Cerebellar cortex (tissue), 1 donor: ENCODE measurements at places on chromosomes 1 and 21.

DNA sequence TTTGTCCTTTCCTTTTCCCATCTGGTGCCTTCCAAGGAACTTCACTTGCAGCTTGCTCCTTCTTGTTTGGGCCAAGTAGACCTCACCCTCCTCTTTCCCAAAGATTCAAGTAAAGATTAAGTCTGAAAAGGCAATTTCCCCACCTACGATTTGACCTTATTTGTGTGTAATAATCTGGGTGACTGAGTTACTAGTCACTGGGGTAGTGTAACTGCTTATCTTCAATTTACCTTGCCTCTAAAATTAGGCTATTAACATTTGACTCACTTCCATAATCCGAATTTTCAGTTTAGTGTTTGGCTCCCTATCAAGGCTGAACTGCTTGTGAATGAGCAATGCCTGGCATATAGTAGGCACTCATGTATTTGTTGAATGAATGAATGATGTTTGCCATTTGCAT, 59.6 kb downstream of the PLA2G4A start:
- no peak for DNase-seq

- DNase-seq = no peak
Observed at GRCh38 chr1:168887381-168887780, 158.4 kb upstream of the DPT start.

GRCh38 chr1:219446288-219446687, 166.6 kb downstream of the ZC3H11B start:
- no peak for DNase-seq

DNA sequence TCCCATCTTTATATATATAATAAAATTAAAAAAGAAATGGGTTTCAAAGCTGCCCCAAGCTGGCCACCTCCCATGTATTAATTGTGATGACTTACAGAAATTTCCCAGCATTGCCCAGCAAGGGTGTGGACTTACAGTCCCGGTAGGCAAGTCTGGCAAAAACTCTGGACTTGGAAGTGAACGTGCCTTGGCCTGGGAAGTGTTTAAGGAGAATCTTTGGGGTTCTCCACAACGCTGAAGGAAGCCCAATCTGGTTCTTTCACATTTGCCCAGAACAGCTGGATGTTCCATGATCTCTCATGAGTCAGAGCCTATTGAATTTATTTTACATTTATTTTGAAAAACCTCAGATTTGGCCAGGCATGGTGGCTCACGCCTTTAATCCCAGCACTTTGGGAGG, 98.4 kb upstream of the SLC45A1 start:
- DNase-seq = no peak

DNA sequence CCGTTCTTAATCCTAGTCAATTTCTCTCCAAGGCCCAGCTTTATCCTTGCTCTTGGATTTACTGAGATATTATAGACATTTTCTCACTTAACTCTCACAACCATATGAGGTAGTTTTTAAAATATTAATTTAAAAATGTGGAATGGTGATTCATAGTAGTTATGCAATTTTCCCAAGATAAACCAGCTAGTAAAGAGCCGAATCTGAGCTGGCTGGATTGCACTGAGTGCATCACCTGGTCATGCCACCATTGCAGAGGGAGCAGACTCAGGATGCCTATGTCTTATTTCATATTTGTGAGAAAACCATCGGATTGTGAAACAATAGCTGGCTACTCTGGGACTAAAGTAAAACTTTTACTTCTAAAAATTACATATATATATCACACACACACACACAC, 494.0 kb downstream of the KCNT2 start:
- DNase-seq = no peak

DNA sequence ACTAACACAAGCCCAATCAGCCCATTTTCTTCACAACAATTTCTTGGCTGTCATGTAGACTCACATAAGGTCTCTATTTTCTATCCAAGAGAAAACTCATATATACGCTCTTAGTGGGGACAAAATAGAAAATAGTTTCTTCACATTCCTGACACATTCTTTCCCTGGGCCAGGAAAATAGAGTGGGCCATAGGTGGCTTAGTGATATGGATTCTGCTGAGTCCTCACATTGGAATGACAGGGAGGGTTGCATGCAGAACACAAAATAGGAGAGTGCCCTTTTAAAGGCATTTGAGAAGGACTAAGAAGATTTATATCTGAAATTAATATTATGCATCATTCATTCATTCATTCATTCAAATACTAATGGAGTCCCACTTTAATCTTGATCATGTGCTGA, 207.7 kb downstream of the LYPLAL1 start:
- DNase-seq = no peak

DNA sequence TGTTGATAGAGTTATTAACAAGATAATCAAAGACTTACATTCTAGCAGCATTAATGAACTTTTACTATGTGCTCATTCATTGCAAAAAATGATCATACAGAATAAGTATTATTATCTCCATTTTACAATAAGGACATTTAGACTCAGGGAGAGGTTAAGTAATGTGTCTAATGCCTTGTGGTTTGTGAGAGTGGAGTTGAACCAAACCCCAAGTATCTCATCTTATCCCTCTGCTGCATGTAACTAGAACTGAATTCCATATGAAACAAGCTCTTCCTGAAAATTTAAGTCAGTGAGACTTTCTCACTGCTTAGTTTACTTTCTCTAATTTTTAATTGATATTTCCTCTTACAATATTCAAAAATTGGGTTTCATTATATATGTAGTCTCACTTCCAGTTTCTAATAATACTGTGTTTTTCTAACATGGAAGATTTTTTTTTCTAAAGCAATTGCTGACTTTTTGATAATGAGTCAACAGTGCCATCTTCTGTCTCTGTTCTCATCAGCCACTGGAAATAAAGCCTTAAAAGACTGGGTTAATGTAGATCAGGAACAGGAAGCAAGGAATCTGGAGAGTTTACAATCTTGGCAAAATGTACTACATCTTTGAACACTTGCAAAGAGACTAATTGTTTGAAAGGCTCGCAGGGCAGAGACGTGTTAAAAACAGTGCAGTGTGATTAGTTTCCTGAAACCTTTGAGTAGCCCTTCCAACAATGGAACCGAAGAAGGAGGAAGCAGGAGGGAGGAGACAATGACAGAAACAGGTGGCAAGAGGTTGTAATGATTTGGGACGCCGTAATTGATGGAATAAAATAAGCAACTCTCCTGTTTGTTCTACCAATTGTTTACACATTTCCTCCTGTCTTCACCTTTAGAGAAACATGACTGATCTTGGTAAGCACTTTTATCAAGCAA, 567.6 kb downstream of the MRPL39 start:
- DNase-seq = peak; percentile 11

DNA sequence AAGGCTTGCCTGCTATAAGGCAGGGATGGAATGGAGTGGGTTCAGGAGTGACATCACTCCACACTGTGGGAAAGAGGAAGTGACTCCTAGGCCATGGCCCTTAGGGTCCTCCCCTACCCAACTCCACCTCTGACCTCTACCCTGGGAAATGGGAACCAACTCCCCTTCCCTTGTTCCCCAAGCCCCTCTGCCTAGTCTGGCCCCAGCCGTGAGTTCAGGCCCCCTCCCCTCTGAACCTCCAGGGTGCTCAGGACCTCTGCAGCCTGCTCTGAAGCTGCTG, 3.8 kb upstream of the GUCA2A start:
- DNase-seq = no peak

GRCh38 chr1:100360790-100361510, 8.6 kb downstream of the CDC14A start:
- DNase-seq = no peak

DNA sequence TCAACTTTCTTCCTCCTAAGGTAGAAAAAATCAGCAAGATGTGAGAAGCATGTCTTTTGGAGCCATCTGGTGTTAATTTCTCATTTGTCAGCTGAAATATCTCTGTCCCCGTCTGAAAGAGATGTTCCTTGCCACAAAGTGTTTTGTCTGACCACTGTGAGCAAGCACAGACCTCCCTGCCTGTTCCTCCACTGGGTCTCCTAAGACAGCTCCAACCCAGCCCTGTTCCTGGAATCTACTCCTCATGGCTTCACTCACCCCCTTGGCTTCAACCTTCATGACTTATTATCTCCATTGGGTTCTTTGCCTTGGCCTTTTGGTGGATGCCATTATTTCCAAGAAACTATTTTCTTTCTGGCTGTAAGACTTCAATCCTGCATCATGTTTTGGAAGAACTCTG, 65.7 kb upstream of the CACHD1 start:
- DNase-seq = no peak

- DNase-seq = no peak
Observed at GRCh38 chr21:31299291-31300147, 44.5 kb downstream of the TIAM1 start.

DNA sequence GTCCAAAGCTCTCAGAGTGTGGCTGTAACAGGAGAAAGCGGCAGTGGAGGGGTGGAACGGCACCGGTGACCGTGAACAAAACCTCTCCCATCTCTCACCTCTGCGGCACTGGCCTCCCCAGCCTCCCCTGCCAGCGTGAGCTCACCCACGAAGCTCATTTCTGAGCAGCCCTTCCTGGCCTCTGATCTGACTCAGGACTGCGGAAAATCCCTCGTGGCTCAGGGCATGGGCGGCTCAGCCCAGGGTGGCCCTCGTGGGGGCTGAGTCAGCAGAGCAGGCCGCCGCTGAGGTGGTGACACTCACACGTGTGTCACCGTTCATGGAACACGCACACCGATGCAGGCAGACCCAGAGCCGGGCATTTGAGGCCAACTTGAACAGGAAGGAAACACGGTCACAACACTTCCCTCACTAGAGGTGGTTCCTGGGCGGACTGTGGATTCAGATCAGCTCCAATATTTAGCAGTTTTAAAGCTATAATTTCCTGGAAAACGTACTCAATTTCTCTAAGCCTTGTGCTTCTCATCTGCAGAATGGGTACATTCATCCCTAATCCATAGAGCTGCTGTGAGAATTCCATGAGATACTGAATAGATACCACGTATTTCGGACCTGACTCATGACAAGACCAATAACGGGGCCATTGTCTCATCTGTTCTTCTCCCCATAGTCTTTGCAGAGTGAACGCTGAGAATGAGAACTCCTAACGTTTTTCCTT, 115.0 kb upstream of the TMPRSS2 start:
- no peak for DNase-seq

DNA sequence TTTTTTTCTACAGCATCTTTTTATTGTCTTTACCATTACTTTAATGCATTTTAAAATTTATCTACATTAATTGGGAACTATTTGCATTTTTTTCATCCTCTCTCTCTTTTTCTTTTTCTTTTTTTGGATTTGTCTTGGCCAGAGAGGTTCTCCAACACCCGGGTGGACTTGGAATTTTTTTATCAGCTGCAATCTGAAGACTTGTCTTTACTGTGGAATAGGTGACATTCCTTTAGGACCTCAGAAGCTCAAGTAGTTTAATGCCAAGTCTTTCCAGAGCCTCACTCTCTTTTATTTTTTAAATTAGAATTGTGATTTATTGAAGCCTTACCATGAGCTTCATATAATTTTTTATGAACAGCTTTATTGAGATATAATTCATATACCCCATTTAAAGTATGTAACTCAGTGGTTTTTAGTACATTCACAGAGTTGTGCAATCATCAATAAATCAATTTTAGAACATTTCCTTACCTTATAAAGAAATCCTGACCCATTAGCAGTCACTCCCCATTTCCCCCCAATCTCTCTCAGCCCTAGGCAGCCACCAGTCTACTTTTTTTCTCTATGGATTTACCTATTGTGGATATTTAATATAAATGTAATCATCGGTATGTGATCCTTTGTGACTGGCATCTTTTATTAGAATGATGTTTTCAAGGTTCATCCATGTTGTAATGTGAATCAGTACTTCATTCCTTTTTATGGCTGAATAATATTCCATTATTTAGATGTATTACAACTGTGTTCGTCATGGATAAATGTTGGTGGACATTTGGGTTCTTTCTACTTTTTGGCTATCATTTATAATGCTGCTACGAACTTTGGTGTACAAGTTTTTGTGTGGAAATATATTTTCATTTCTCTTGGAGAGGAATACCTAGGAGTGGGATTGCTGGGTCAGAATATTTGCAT, 6.2 kb downstream of the TUFT1 start:
- no peak for DNase-seq

DNA sequence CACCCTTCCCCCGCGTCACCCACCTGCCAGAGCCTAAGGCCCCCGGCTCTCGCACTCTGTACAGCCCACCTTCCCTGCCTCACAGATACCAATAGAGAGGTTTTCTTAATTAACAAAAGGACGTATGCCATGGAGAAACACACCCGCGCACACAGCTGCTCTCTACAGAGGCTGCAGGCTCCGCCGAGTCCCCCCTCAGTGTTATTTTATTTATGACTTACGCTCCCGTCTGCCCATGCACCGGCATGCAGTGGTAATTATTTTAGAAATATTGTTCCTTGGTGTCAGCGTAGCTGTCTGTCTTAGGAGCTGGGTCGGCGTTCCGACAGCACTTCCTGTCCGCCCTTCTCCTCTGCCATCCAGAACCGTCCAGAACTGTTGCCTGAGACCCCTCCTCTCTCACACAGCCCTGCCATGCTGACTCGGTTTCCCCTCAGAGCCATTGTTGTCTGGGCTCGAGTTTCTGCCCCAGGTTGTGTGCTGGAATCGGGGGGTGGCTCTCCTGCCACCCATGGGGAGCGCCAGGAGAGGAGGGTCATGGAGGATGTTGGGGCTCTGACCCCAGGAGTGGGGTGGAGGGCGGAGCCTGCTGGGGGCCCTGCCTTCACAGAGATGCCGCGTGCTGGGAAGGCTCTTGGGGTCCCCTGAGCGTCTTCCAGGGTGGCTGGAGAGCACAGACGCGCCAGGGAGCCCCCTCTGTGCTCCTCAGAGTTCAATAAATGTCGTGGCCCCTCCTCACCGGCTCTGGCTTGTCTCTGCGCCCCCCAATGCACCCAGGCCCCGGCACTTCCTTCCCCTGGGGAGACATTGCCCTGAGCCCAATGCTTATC, 39.6 kb upstream of the COL6A1 start:
- DNase-seq = no peak

DNA sequence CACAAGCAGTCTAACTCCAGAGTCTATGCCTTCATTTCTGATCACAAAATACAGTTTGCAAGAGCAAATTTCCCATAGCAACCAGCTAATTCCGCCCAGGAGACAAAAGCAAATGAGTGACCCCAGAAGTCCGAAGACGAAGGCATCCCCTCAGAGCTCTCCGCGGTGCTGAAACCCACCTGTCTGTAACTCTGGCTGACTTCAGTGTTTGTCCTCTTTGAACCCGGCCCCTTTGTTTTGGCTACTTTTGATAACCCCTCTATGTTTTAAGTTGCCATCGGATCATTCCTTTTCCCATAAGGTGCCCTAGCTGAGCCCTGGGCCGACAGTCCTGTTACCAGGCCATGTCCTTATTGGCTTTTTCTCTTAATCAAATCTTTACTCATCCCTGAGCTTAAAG, 515.8 kb downstream of the PTPRU start:
- no peak for DNase-seq

GRCh38 chr1:154220970-154221277, 169 bp downstream of the UBAP2L start:
- no peak for DNase-seq

- no peak for DNase-seq
Observed at GRCh38 chr1:68617942-68618341, 121.1 kb upstream of the DEPDC1 start.
